ENCODE measurements at places on chromosomes 13 and 19.

- no peak for DNase-seq
Measured at GRCh38 chr19:52541608-52542007, 14.1 kb downstream of the ZNF808 start.

DNA sequence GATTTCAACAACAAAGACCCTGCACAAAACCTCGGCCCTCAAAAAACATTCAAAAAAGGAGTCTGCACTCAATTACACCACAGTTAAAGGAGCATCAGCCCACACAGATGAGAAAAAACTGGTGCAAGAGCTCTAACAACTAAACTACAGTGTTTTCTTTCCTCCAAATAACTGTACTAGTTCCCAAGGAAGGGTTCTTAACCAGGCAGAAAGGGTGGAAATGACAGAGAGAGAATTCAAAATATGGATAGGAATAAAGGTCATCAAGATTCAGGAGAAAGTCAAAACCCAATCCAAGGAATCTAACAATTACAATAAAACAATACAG, 176.4 kb upstream of the TRPC4 start:
- DNase-seq: no peak

DNA sequence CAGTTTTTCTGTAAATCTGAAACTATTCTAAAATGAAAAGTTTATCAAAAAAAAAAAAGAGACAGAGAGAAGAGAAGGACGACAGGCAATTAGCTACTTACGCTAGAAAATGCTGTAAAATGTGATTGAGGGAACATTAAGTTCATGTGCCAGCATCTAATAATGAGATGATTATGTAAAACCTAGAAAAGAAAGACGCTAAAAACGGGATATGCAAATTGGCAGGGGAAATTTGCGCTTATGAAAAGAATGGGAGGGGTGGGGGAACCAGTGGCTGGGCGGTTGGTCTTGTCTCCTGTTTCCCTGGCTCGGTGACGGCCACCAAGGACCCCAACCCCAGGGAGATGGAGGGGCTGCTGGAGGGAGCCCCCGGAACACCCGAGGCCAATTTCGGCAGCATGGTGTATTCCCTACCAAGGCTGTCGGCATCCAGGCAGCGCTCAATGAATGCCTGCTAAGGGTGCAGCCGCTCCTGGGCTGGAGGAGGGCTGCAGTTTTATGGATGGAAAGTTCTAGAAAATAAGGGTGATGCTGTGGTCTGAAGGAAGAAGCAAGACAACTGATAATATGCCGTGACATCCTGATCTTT, 34.2 kb downstream of the GNG7 start:
- no peak for DNase-seq

- no peak for DNase-seq
Measured at GRCh38 chr13:82292334-82292733, 1589.9 kb downstream of the SLITRK1 start.

GRCh38 chr13:44873461-44873860, 115.8 kb downstream of the NUFIP1 start:
- DNase-seq: no peak

- DNase-seq: no peak
Measured at GRCh38 chr19:14442891-14443631, 10.0 kb downstream of the PKN1 start.

GRCh38 chr19:48705431-48705830, 9.7 kb downstream of the FUT2 start:
- DNase-seq: no peak

DNA sequence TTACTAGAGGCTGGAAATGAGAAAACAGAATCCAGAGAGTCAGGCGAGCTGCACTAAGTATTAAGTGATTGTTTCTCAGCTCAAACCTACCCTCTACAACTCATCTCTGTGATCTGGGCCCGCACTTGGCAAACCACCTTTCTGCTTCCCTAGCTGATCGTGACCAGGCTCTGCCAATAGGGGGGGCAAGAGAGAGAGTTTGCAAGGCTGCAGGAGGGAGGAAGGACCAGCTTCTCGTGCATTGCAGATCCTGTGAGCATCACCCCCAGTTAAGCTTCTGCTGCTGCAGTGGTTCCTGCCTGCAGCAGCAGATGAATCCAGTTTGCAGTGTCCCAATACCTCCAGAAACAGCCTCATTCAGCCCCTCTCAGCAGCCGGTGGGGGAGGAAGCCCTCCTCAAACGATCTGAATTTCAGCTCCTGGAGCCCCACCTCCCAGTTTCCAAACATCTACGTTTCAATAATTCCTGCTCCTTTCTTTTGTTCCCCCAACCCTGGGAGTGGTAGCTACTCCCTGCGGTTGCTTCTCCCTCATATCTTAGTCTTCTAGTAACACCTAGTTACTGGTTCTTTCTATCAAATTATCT, 20.0 kb downstream of the XRCC1 start:
- no peak for DNase-seq

- no peak for DNase-seq
Measured at GRCh38 chr19:45677351-45678230, 9.6 kb downstream of the GIPR start.

DNA sequence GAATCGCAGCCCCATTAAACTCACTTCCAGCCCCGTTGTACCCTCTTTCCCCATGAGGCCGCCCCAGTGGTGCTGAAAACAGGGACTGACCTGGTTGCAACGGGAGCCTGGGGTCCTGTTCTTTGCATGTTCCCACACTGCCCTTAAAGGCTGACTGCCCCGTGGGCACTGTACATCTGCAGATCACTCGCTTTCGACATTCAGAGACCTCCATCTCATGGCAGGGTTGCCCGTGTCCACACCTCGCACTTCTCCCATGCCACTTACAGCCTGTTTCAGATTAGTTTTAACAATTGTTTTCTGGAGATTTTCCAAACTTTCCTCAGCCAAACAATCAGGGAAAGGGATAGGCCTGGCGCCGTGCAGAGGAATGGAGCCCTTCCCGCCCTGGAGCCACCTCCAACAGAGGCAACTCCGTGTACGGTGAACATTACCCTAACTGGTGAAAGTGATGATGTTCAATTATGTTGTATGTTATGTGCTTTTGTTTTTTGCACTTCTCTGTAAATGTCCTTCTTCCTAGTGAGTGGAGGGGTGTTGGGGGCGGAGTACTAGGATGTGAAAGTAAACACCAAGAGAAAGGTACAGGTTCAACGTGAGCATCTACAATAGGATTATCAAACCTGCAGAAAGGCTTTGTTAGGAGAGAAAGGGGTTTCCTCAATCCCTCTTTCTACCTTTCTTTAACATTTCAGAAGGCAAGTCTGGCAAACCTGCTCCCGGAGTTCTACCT, 262.8 kb downstream of the FOXO1 start:
- no peak for DNase-seq

GRCh38 chr19:16944626-16945363, 56.0 kb downstream of the F2RL3 start:
- DNase-seq: no peak

DNA sequence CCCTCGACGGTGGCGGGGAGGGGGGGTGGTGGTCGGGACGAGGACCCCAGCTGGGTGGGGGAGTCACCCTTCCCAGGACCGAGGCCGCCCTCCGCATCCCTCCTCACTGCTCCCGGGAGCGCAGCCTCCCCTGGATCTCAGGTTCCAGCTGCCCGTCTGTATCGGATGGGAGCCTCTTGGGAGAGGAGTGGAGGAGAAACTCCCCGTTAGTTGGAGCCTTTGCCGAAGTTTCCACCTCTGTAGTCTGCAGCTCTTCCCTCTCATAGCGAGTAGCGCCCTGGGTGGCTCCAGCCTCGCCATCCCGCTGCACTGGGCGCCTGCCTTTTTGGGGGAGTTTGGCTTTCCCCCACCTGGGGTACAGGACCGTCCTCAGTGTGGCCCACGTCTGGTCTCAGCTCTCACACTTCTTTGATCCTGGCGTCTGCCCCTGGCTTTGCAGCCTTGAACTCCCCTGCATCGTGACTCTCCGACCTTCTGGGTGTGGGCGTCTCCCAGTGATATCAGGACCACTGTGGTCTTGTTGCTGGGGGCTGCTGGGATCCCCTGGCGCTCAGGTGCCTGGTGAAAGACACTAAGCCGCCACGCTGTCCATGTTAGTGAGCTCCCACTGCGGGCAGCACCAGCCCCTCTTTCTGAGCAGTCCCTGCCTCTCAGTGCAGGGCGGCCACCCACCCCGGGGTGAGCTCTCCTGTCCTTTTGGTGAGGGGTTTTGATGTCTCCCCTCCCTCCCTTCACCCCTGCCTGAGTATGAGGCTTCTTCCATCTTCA, 1.1 kb downstream of the CNOT3 start:
- DNase-seq: no peak

DNA sequence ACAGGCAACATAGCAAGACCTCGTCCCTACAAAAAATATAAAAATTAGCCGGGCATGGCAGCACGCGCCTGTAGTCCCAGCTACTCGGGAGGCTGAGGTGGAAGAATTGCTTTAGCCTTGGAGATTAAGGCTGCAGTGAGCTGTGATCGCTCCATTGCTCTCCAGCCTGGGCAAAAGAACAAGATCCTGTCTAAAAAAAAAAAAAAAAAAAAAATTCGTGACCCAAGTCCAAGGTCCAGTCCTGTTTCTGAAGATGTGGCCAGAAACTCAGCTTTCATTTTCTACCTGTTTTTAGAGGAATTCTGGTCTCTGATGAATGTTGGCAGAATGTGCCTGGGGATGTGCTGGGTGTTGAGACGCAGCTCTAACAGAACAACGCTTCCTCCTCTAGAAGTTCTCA, 1.9 kb upstream of the PGPEP1 start:
- DNase-seq: no peak

GRCh38 chr19:17304386-17305215, 1.1 kb upstream of the MRPL34 start:
- no peak for DNase-seq

DNA sequence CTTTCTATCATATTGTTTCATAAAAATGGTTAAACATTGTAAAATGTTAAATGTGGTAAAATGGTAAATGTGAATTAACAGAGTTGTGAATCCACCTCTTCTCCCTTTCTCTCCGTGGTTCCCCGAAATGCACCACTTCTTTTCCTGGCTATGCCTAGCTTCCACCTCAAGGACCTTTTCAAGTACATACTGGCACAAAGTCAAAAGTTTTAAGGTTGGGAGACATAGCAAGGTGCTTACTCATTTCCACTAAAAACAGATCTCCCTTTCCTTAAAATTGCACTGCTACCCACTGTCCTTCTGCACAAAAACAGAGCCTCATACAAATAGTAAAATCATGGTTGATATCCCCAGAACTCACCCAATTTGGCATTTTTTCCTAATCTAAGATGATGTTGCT, 558.2 kb downstream of the SLITRK6 start:
- DNase-seq: no peak

GRCh38 chr19:32416749-32417456, 11.3 kb downstream of the DPY19L3 start:
- no peak for DNase-seq

DNA sequence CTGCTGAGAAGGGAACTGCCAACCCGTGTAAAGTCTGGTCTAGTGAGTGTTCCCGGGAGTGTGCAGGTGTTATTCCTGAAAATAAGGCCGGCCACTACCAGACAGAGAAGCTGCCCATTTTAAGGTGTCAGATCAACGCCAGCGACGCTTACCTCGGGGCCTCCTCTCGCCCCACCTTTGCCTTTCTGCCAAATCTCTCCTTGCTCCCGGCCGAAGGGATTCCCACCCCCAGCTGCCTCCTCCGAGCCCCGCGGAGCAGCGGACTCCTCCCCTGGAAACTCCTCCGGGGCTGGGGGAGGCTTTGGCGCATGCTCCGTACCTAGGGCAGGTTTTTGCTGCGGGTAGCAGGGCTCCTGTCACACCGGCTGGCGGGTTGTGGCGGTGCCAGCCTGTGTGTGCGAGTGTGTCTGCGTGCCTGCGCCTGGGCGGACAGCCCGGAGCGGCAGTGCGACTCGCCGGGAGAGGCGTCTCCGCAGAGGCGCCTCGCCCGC, at the start of gene HS6ST3:
Gene HS6ST3, plus strand, starts transcription at position 359 of the 491 bp plus-strand sequence.
- DNase-seq: no peak

DNA sequence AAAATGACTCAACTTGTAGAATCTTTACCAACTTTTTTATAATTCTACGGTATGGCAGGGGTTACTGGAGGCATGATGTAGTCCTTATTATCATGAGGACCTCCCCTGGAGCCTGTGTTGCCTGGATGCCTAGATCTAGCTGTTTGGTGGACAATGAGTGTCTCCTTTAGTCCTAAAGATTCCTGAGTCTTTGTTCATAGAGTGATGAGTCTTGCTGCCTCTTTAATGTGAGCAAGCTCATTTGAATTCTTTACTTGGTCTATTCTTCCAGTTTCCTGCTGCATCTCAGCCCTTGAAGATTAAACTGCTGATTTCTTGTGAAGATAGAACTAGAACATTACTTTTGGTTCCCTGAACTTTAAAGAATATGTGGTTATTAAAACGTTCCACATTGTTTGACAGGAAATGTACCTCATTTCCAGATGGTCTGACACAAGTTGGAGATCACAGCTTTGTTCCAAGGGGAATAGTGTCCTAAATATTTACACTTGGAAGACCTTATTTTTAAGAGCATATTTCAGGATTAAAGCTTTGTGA, 51.9 kb downstream of the SLAIN1 start:
- DNase-seq: no peak

GRCh38 chr13:34308725-34309124, 490.8 kb downstream of the RFC3 start:
- peak; percentile 56 for DNase-seq

- no peak for DNase-seq
Measured at GRCh38 chr13:42751693-42752092, 29.7 kb upstream of the FAM216B start.

DNA sequence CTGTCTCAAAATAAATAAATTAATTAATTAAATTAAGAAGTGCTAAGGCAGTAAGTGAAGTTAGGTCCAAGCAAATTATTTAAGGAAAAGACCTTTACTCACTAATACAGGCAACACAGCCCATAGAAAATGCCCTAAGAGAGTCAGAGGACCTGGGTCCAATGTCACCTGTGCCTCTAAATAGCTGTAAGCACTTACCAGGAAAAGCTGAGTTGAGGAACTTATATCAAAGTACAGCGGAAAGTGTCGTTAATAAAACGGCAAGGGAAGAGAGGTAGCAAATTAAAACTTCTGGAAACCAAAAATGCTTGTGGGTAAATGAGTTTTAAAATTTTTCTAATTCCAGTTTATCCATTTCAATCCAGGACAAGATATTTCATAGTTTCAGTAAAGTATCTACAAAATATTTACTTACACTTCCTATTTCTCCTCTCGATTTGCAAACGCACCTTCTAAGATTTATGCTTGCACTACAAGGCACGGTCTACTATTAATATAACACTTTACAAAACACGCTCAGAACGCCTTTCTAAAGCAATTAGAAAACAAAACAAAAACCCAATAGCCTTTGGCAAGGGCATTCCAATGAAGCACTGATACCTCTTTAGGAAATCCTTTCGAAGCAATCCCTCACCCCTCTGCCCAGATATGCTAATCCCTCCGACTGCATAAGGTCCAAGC, 963 bp downstream of the VPS36 start:
- no peak for DNase-seq

Data from non-pigmented ciliary epithelial cell (primary cell).